K562 (cell line): ENCODE measurements at places on chromosomes 5 and 9. TPM values are rescaled to one million over a fixed set of nuclear protein-coding genes. Genes with fewer than 3 reads are reported as not detected.

GRCh38 chr5:61267116-61267515 is 64.9 kb upstream of the ZSWIM6 start:
- DNase-seq = no peak

GRCh38 chr9:82606492-82607382 is 456.2 kb downstream of the RASEF start:
- DNase-seq = peak; percentile 1

DNA sequence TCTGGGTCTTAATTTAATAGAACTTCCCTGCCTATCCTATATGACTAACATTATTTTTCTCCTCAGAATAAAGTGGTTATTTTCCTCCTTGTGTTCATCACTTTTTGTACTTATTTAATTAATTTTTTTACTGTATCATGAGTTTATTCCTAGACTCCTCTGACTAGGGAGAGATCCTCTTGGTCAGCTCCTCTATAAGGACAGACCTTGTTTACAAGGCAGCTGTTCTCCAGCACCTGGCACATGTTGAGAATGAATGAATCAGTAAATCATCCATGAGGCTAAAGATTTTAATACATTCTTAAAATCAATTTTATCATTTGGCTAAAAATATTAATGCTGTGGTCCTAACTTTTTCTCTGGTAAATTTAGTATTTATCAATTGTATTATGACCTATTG is 139.8 kb downstream of the NUDT12 start:
- DNase-seq = no peak

DNA sequence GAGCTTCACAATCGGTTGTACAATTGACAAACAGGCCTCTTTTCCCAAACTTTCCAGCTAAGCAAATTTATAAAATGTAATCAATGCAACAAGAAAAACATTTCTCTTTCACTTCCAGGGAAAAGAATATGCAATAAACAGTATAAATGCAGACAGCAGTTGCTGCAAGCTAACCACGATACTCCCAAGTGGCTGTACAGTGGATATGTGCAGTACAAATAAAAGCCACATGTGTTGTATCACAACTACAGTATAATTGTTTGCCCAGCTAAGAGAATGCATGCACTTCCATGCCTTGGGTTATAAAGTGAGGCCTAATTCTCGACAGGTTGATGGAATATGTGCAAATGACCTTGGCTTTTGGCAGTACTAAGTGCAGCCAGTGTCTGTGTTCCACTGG is 16.7 kb upstream of the PDCL start:
- no peak for DNase-seq

DNA sequence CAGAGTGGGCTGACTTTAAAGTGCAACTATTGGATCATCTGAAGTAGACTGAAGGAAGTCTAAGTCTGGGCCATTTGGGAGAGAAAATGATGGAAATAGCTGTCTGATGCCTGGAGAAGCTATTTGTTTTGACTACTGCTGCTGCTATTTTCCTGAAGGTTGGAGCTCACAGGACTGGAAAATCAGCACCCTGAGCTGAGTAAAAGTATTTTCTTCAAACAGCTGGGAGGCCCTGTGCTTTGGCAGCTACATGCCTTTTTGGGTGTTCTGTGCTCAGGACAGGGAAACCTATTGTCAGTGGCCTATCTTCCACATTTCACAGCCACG is 302.6 kb downstream of the ENC1 start:
- DNase-seq = no peak

DNA sequence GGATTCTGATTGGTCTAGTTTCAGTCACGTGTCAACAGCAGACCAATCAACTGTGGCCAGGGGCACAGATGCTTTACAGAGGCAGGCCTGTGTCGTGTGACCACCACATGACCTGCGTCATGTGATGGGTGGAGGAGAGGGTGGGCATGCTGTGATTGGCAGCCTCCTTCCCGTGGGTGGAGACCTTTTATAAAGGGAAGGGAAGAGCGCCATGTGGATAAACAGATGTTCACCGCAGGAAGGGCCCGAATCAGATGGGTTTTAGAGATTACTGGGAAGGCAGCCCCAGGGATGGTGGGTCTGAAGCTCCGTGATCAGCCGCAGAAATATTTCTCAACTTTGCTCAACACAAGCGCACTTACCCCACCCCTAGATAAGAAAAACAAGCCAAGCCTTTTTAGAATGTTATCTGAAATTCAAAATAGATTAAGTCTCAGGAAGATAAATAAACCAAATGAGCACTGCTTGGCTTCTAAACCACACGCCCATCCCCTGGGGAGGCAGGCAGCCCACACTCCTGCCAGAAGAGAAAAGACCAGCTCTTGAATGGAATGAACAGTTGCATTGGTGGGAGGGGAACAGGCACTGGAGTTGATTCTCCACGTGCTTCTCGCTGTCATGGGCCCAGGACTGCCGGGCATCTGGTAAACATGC is 43.6 kb downstream of the ROPN1L start:
- DNase-seq = peak; percentile 86

DNA sequence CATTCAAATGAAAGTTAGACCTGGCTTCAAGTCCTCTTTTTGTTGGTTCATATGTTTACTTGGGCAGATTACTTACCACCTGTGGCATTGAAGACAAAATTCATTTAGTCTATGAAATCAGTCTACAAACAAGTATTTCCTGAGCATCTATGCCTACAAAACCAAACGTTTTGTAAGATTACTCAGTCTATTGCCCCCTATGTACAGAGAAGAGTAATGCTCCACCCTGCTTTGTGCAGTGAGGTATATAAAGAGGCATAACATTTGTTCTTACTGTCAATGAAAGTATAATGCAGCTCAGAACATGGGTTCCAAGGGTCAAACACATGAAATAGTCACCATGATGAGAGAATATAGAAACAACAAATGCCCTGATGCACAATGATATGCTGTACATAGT is 580.7 kb downstream of the KIF4B start:
- no peak for DNase-seq

DNA sequence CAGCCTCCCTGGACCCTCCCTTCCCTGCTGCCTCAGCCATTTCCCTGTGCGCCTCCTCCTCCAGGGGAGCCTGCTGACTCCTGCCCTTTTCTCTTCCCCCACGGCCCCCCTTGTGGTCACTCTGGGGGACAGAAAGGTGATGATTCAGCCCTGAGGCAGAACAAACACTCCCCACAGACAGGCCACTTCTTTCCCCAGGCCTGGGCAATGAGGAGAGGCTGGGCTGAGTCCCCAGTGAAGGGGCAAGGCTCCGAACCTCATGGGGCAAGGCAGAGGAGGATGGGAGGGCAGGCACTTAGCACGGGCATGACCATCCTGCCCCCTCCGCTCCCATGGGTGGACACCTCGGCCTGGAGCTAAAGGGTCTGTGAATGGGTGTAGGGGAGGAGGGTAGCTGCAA is 21.0 kb downstream of the CSF1R start:
- DNase-seq = peak; percentile 48

- DNase-seq = no peak
Observed at GRCh38 chr9:127682351-127683136, 24.2 kb upstream of the CFAP157 start.

DNA sequence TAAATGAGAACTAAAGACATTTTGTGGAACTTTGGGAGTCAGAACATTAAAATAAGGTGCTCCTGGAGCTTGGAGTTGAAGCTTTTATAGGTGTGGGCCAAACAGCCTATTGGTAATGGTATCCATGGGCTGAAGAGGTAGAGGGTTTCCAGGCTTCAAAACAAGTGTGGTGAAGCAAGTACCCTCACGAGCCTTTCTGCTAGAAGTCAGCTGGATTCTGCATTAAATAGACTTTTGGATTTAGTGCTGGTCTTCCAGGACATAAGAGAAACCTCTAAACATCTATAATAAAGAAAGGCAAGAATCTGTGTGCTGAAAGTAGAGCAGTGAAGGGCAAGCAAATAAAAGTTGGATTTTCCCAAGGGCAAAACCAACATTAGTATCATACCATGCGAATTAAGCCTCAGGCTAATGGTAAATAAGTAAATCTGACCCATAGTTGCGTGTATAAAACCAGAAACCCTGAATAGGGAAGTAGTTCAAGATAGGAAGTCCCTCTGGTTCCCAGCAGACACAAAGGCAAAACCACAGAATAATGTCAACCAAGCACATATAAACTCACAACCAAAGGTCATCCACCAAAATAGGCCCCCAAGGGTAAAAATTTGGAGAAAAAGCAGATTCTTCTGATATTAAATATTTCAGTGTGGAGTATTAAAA is 306.3 kb downstream of the TLE4 start:
- DNase-seq = no peak

GRCh38 chr5:115857626-115858349 is 16.1 kb downstream of the AP3S1 start:
- no peak for DNase-seq

DNA sequence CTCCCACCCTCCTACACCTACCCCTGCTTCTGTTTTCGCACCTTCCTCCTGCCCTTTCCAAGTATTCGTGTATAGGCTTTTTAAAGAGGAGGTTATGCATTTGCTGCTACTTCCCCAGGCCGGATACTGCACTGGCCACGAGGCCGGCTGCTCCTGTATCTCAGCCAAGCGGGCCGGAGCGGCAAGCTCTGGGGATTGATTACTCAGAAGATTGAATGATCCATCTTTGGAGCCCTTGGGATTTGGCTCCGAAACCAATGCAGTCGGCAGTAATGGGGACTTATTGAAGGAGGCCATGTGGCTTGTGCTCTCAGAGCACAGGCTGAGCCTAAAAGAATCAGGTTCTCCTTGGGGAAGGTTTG is 405.3 kb downstream of the TLE4 start:
- DNase-seq = no peak

GRCh38 chr9:69279084-69279731 is 45.8 kb upstream of the ENTREP1 start:
- no peak for DNase-seq

- no peak for DNase-seq
Observed at GRCh38 chr9:36051317-36051716, 14.6 kb downstream of the RECK start.

- no peak for DNase-seq
Observed at GRCh38 chr9:112535301-112535700, 48.7 kb downstream of the KIAA1958 start.

DNA sequence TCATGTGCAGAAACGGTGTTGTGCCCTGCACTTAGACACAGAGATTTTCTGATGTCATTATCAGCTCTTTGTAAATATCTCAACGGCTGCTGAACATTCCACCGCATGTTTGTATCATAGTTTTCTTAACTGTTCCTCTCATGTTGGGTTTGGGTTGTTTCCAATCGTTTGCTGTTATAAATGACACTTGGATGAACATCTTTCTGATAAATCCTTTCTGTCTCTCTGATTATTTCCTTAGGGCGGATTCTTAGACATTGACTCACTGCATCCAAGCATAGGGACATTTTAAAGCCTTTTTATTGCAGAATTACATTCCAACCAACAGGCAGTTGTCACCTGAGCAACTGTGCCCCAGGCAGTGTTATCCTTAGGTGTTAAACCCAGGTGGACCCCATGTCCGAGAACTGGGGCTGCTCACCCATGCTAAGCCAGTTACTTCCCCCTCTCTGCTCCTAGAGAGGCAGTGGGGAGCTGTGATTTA is 28.5 kb downstream of the COL5A1 start:
- no peak for DNase-seq

DNA sequence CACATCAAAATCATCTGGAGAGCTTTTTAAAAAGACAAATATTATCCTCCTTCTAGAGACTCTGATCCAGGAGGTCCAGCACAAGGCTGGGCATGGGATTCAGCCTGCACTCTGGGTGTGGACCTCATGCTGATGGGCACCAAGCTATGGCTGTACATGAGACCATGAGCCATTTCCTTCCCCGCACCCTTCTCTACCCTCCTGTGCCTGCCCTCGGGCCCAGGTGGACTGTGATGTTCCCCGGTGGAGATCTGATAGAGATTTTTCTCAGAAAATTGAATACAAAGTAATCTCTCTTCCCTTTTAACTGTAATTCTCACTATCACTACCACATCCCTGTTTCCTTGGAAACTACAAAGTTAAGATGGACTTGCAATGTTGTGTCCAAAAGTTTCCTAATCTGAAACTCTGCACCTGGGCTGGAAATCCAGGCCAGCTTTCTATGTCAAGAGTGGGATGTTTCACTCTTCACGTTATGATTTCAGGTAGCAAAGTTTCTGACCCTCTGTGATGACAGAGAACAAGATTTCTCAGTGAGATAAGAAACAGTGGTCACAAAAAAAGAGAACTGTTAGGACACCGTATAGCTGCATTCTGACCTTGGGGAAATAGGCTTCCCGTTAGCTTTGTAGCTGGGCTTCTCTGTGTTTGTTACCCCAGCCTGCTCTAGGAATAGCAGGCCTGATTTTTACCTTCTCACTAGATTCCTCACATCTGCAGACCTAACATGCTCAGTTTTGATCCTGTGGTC is 11.5 kb downstream of the SFXN1 start:
- DNase-seq = no peak

- DNase-seq = peak; percentile 39
Observed at GRCh38 chr5:94613583-94613982, 4.8 kb downstream of the KIAA0825 start.

DNA sequence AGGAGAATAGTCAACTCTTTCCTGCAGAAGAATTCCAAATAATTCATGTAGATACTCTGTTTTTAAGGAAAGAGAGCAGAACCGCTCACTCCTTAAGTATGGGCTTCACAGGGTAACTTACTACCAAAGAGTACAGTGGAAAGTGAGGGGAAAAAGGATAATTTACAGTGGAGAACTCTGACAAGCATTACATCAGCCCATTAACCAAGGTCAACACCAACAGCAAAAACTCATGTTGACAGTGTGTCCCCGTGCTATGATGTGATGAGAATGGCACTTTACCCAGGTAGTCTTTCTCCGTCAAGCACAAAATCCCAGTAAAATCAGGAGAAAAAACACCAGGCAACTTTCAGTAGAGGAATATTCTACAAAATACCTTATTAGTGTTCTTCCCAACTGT is 104.3 kb downstream of the ADCY2 start:
- no peak for DNase-seq

GRCh38 chr5:129135633-129136032 is 41.1 kb downstream of the ISOC1 start:
- peak; percentile 16 for DNase-seq

DNA sequence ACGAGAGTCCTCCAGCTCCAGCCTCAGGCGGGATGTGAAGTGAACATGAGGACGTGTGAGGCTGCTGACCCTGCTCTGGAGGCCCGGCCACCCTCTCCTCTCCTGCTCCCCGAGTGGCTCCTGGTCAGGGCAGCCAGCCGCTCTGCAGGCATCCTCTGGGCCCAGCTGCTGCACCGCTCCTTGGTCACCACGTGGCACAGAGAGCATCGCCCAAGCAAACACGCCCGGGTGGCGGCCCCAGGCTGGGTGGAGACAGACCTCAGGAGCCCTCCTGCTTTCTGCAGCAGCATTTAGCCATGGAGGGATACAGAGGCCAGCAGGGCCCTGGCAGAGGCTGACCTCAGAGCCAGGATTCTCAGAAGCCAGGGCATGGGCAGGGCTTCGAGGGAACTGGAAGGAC is 69.7 kb upstream of the SARDH start:
- DNase-seq = no peak

SLC34A1 gene
- not detected in 2 replicates for total RNA-seq

PCDHGB2 gene
- 0.36 and 0.42 TPM in 2 replicates for total RNA-seq

CNTNAP3B gene
- total RNA-seq = 0.74 and 1.00 TPM in 2 replicates

TAF11L10 gene
- 0.53 TPM in 1 of 2 replicates, not detected in the other for total RNA-seq

POU5F2 gene
- total RNA-seq = 0.20 TPM in 2 replicates

C1QTNF3 gene
- 0.96 and 1.8 TPM in 2 replicates for total RNA-seq

BTNL8 gene
- total RNA-seq = 0.13 TPM in 1 of 2 replicates, not detected in the other

PTPN3 gene
- 0.02 and 0.20 TPM in 2 replicates for total RNA-seq

SYK gene
- total RNA-seq = 29.4 and 32.7 TPM in 2 replicates

GRXCR2 gene
- not detected in 2 replicates for total RNA-seq

ANKRD31 gene
- 0.04 and 0.07 TPM in 2 replicates for total RNA-seq

HRH2 gene
- 0.07 TPM in 1 of 2 replicates, not detected in the other for total RNA-seq
